ENCODE measurements at places on chromosomes 6 and 20.

- no peak for DNase-seq
Measured at GRCh38 chr6:83824831-83825230, 28.3 kb upstream of the RIPPLY2 start.

DNA sequence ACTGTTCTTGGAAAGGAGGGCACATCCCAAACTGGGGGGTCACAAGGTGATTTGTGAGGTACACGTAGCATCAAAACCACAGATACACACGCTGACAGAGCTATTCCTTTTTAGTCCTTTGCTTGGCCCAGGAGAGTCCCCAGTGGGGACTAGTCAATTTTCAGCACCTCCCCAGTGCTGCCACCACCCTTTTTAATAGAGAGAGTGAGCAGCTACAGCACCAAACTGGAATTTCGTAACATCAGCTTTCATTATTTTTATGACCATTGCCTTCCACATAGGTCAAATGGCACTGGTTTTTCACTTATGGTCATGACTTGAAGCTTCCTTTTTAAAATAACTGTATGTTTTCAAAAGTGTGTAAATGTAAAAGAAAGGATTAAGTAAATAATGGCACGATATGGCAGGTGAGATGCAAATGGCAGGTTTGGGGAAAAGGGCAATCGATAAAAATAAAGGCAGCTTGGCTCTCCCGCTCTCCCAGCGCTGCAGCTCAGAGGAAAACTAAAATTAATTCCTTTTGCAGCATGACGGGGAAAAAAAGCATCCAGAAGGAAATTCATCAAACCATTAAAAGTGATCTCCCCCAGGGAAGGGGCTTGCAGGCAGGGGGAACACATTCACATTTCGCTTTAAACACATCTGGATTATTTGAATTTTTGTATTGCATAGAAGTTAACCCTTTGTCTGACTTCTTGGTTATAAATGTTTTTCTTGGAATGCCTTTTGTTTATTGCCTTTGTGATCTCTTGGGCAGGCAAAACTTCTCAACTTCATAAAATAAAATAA is 95.2 kb downstream of the ANKRD60 start:
- DNase-seq, result no peak

GRCh38 chr6:34535199-34535598 is 20.9 kb downstream of the SPDEF start:
- no peak for DNase-seq

DNA sequence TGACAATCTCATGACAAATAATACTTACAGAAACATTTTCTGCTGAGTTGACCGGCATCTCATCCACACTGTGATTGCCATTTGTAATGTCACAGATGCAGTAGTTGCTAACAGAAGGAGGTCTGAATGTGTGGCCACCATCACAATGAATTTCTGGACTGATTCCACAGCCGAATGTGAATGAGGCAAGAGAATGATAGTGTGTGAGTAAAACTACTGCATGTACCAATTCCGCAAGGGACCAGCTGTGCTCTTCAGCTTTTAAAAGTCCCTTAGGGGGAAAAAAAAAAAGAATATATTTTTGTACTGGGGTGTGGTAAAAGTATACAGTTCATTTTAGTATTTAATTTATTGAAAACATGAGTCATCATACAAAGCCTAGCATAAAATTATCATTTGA is 96.2 kb downstream of the SESN1 start:
- no peak for DNase-seq

DNA sequence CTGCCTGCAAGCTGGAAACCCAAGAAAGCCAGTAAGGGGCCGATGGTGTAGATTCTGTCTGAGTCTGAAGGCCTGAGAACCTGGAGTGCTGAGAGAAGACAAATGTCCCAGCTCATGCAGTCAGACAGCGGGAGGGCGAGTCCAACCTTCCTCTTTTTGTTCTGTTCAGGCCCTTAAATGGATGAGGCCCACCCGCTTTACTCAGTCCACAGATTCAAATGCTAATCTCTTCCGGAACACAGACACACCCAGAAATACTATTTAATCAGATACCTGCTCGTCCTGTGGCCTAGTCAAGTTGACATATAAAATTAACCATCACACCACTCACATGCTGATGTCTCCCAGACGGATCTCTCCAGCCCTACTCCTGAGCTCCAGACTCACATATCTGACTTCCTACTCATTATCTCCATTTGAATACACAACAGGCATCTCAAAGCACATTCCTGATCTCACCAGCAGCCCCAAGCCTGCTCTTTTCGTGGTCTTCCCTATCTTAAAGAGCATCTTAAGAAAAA is 26.7 kb upstream of the SRC start:
- no peak for DNase-seq

DNA sequence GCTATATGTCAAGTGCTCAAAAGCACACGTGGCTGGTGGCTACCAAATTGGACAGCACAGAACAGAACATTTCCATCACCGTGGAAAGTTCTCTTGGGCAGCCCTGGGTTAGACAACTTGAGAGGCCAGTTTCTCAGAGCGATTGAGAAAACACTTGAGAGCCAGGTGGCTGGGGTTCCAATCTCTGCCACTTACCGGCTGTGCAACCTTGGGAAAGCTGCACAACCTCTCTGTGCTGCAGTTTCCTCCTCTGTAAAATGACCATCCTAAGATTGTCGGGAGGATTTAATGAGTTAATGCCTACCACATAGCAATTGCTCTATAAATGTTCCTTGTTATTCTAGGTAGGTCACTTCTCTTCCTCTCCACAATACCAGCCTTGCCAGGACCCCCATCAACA is 25.1 kb upstream of the NFATC2 start:
- no peak for DNase-seq

GRCh38 chr6:75624335-75624734 is 22.7 kb downstream of the SENP6 start:
- DNase-seq, result no peak

- DNase-seq, result no peak
Measured at GRCh38 chr6:170086639-170087420, 204.0 kb downstream of the DLL1 start.

DNA sequence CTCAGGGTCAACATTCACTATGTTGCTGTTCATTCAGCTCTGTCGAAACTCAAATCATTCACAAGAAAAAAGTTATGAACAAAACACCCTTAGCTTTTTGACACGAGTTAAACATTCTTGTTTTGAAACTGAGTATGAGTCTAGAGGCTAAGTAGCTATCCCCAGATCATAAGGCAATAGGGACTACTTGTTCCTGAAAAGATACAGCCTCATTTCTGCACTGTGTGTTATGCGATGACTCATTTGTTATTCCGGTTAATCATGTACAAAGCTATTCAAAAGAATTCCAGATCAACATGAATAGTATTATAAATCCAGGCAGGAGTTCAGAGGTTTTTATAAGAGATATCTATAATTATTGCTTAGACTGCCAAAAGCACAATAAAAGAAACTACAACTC is 908.0 kb downstream of the QKI start:
- no peak for DNase-seq

DNA sequence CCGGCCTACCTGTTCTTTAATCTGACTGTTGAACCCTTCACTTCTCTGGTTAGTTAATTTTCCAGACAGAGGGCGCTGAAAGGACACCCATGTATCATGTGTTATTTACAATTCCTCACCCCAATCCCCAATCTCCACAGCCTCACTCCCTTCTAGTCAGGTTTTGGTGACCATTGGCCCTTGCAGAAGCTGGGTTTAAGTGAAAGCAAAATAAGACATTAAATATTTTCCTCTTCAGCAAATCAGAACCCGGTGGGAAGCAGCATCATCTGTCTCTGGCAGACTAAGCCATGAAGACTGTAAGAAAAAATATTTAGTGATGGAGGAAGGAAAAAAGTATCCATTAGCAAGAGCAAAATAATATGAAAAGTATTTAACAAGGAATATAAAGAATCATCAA is 9.4 kb upstream of the HLA-DQA1 start:
- no peak for DNase-seq

DNA sequence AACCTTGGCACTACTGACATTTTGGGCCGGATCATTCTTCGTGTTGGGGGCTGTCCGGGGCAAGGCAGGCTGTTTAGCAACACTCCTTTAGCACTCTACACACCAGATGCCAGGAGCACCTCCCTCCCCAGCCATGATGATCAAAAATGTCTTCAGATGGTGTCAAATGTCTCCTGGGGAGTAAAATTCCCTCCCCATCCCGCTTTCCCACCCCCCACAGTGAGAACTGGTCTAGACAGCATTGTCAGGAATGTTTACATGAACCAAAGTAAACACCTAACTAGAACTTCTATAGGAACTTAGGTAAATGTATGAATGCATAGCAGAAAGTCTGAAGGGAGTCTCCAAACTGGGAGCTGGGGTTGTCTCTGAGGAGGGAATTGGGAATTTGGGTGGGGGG is 70.0 kb upstream of the TOP1 start:
- no peak for DNase-seq

DNA sequence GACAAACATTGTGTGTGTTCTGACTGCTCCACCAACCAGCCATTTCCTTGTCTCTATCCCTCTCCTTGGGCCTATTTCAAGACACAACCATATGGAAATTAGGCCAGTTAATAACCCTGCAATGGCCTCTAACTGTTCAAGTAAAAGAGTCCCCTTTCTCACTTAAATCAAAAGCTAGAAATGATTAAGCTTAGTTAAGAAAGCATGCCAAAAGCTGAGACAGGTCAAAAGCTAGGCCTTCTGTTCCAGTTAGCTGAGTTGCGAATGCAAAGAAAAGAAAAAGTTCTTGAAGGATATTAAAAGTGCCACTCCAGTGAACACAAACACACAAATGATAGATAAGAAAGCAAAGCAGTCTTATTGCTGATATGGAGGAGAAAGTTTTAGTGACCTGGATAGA is 22.5 kb downstream of the SERINC1 start:
- DNase-seq, result no peak

- DNase-seq, result no peak
Measured at GRCh38 chr6:40585651-40586269, 1.4 kb downstream of the LRFN2 start.

DNA sequence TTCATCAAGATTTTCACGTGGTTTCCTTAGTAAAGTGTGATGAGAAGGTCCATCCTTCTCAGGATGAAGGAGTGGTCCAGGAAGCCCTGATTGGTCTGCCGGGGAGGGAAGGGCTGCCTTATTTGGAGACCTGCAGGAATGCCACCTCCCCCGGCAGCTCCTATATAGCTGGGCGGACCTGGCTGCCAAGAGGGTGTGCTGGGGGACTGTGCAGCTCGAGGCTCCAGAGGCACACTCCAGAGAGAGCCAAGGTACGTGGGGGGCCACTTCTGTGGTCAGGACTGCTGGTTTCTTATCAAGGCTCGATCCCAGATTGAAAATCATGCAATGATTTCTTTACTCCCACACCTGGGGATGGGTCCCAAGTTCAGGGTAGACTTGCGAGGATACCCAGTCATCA is at the start of gene PRND:
Gene PRND (plus strand): TSS at position 191 of the 400 bp plus-strand sequence. CDS start 2,643 bp downstream, outside the sequence.
- DNase-seq, result no peak

DNA sequence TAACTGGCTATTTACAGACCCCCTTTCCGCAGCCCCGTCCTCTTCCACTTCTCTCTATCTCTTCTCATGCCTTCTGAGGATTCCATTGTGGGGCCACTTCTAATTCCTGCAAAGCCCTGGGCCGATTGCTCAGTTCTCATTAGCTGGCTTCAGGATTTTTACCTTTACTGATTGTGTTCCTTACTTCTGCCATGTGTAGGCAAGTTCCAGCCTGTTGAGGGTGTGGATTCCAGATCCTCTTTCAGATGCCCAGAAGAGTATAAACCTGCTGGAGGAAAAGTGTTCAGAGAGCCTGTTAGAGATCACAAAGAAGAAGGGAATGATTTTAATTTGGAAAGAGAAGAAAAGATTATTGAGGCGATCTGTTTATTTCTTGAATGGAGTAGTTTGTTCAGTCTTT is 5.4 kb downstream of the DSE start:
- DNase-seq, result no peak

DNA sequence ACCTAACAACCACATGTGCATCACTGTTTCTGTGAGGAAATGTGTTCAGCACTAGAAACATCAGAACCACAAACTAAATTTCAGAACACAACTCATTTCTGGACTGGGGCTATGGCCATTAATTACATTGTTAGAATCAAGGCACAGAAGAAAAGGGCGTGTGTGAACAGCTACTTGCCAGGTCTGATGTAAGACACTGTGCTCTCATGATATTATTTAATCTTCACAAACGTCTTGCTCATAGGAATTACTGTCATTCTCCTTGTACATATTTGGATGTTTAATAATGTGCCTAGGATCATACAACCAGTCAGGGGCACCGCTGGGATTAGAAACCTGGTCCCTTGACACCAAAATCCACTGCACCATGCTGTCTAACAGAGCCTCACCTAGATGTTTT is 14.8 kb downstream of the ADGRF1 start:
- DNase-seq, result no peak

GRCh38 chr6:14120546-14120945 is 3.0 kb downstream of the CD83 start:
- DNase-seq, result no peak

GRCh38 chr6:38233161-38233791 is 406.5 kb downstream of the BTBD9 start:
- DNase-seq, result no peak

DNA sequence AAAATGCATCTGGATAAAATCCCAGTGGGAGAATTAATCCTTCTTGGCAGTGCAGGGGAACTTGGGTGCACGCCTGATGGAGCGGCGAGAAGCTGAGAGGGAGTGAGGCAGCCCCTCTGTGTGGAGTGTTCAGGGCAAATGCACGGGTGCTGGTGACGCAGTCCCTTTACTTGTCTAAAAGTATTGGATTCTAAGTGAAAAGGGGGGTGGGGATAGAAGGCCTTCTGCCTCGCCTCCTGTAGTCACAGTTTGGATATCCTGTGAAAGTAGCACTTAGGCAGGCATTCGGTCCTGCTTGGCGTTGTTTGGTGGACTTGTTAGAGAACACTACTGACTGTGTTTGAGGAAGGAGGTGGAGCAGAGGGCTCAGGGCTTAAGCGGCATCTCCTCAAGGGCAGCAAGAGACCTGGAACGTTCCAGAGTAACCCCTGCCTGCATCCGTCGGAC is 39.3 kb downstream of the PHACTR3 start:
- no peak for DNase-seq

- no peak for DNase-seq
Measured at GRCh38 chr6:150887978-150888563, 22.6 kb downstream of the MTHFD1L start.

GRCh38 chr6:118100717-118101116 is 193.7 kb downstream of the SLC35F1 start:
- no peak for DNase-seq
